Mesenchymal stem cell (in vitro differentiated cells and primary cell): ENCODE measurements at places on chromosomes 7 and 10.

DNA sequence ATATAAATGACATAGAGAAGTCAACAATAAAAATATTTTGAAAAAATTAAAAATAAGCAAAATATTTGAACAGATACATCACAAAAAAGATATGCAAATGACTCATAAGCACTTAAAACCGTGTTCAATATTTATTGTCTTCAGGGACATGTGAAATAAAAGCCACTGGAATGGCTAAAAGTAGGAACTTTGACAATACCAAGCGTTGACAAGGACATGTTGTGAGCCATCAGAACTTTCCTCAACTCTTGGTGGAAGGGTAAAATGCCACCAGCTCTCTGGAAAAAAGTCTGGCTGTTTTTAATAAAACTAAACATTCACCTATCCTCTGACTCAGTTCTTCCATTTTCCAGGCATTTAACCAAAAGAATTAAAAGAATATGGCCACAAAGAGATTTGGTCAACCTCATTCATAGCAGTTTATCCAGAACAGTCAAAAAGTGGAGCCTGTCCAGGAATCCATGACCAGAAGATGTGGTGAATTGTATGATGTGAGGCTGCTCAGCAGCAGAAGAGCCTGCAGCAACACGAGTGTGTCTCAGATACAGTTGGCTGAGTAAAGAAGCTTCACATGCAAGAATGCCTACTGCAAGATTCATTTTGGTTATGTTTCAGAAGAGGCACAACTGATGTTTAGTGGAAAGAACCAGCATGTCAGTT, 7.1 kb upstream of the KLF6 start:
- DNase-seq, result peak; percentile 33

- DNase-seq, result no peak
These were observed 113.9 kb downstream of the ETV1 start for GRCh38 chr7:13875496-13876074.

DNA sequence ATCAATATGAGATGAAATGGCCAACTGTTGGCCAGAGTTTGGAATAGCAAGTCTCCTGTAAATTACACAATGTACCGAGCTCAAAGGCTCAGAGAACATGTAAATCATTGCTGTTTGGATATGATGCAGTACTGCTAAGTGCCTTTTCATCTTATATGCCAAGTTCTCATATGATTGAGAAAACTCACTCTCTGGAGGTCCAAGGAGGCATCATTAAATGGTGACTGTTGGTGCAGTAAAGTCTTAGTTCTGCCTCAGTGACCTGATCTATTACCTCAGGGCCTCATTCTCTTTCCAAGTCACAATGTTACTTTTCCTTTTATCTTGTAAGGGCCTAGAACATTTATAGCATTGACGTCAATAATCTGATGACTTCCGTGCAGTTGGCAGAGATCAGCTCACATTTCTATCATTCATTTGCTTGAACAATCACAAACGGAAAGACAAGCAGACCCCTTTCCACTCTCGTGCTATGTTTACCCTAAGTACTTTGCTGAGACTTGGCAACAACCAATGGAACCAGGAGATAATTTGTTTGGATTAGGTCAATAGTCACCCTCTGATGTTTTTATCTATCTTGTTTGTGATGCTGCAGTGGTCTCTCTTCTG, 32.6 kb upstream of the PDK4 start:
- peak; percentile 59 for DNase-seq

- no peak for DNase-seq
These were observed 12.3 kb downstream of the BMPER start for GRCh38 chr7:33917661-33918060.

DNA sequence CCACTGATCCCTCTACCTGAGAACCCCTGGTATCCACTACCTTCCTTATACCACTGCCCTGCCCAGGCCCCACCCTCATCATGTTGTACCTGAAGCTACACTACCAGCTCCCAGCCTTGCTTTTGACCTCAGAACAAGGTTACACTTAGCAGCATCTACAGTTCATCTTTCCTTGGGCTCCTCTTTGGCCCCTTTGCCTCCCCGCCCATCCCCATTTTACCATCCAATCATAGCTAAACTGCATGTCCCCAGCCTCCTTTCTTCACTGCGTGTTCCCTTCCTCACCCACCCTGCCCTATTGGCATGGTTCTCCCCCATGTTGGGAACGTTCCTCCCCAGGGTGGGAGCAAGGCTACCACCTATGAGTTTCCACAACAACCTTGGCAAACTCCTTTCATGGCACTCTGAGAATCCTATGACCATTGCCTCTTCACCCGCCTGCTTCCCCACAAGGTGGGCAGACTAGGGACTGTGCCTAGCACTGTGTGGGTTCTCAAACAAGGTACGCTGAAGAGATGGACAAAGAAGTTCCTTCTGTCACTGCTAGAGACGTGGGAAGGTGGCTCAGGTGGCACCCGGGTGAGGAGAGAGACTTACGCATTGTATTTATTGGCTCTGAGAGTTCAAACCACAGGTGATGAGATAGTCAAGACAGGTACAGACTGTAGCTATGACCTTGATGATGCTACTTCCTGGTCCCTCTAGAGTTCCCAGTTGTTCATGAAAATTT, 66.9 kb upstream of the ADAM12 start:
- no peak for DNase-seq

GRCh38 chr7:1129431-1129830, 30.6 kb downstream of the ZFAND2A start:
- DNase-seq, result no peak

- no peak for DNase-seq
These were observed 275.2 kb downstream of the ZNF248 start for GRCh38 chr10:37582237-37582636.

DNA sequence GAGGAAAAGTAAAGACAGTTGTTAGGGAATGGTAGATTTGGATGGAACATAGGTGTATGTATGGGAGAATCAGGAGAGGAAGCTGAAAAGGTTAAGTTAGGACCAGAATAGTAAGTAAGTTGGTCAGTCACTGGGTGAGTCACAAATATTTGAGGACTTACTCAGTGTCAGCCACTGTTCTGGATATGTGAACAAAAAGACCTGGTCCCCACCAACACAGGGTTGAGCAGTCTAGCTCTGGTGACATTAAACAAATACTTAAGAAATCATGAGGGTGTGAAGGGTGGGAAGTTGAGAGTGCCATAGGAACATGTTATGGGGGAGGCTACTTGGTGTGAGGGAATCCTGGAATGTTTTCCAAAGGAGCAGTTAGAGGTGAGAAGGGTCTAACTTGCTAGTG, 246.9 kb downstream of the PTEN start:
- peak; percentile 78 for DNase-seq

GRCh38 chr10:93319896-93320295, 162.2 kb downstream of the MYOF start:
- no peak for DNase-seq

DNA sequence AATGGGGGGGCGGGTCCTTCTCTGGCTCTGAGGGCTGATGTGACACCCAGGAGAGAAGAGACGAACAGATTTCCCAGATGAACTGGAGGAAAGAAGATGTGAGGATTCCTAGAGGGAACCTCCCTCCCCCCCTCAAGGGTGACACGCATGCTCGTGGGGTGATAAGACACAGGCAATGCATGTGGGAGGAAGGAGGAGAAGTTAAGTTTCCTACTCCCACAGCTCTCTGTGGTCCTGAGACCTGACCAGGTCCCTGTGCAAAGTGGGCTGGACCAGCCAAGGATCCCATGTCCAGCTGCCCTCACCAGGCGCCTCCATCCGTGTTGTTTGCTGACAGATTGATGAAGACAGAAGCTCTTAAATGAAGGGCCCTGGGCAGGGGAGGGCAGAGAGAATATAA, 112.6 kb downstream of the SH3PXD2A start:
- no peak for DNase-seq

DNA sequence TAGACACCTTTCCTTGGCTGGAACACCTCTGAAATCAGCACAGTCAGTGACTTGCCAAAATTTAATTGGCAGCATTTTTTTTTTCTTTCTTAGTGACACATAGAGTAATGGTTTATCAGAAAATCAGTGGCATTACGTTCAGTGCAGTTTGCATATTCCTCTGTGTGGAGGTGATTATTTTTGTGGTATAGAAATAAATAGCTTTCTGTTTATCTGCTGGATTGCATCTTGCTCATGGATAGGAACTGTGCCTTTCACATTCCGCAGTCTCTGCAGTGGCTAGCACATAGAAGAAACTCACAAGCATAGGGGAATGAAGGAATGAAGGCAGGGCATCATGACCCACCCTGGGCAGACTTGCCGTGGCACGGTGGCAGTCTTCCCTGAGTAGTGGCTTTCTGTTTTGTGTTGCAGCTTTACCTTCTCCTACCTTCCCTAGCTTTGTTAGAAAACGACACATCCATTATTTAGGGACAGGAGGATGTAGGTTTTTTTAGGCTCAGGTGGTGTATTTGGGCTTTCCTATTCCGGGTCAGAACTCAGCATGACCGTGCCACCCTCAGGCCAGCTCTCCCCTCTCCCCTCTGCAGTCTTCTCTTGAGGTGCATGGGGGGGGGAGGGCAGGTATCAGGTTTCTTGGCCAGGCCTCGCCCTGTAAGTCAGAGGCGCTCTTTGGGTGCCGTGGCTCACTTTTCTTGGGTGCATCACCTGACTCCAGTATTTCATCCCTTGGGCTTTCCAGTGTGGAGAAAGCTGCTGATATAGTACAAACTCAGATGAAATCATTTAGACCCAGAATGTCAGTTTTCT, 112.5 kb upstream of the GJD4 start:
- DNase-seq, result no peak

DNA sequence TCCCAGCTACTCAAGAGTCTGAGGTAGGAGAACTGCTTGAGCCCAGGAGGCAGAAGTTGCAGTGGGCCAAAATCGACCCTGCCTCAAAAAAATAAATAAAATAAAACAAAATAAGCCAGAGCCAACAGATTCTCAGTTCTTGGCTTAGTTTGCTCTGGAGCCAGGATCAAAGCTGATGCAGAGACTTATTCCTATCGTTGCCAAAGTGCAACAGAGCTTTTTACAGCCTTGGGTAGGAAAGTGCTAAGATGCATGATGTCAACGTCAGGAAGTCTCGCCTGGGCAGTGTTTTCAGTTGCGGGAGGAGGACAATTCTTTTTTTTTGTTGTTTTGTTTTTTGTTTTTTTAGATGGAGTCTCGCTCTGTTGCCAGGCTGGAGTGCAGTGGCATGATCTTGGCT, 43.8 kb upstream of the CYTH3 start:
- no peak for DNase-seq

GRCh38 chr7:2417981-2418481, 14.6 kb downstream of the CHST12 start:
- no peak for DNase-seq

GRCh38 chr7:30491417-30491816, 12.8 kb upstream of the NOD1 start:
- DNase-seq, result no peak

DNA sequence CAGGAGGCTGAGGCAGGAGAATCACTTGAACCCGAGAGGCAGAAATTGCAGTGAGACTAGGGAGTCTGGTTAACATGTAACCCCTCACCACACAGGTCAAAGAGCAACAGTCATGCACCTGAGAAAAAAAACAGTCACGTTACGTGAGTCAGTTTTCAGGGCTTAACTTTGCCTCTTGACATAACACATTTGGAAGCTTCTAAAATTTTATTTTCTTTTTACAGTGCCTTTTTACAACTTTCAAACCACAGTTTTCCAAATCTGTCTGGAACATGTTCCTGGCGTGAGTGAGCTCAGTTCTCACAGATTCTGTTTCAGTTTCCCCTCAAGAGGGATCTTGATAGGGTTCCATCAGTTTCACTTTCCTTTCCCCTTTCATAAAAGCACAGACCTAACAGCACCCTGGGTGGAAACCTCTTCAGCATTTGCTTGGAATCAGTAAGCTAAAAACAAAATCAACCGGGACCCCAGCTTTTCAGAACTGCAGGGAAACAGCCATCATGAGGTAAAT, 4.4 kb downstream of the IFIT3 start:
- DNase-seq, result peak; percentile 91
